ENCODE measurements at places on chromosomes 5 and 9.

DNA sequence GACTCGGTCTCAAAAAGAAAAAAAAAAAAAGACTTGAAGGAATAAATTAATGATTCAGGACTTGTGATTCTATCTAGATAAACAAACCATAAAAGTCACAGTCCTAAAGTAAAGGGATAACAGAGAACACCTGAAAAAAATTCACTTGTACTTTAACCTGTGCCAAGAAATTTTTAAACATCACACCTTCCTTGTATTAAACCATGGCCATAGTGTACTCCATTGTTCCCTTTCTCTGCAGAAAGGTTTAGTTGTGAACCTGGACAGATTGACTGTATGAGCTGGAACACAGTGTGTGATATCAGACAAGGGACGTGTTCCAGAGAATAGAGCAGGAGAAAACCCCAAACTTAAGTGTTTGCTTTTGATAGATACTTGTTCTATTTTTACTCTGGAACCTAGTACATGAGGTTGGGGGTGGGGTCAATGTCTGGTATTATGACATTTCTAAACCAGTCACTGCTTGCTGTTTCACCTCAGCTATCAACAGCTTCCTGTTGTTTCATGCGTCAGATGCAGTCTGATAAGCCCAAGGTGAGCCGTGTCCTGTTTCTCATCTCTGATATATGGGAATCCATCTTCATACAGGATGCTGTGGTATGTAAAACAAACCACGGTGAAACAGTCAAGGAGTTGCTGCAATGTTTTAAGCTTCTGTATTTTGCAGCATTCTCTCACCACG lies 62.5 kb upstream of the ITGA1 start:
- DNase-seq: no peak

DNA sequence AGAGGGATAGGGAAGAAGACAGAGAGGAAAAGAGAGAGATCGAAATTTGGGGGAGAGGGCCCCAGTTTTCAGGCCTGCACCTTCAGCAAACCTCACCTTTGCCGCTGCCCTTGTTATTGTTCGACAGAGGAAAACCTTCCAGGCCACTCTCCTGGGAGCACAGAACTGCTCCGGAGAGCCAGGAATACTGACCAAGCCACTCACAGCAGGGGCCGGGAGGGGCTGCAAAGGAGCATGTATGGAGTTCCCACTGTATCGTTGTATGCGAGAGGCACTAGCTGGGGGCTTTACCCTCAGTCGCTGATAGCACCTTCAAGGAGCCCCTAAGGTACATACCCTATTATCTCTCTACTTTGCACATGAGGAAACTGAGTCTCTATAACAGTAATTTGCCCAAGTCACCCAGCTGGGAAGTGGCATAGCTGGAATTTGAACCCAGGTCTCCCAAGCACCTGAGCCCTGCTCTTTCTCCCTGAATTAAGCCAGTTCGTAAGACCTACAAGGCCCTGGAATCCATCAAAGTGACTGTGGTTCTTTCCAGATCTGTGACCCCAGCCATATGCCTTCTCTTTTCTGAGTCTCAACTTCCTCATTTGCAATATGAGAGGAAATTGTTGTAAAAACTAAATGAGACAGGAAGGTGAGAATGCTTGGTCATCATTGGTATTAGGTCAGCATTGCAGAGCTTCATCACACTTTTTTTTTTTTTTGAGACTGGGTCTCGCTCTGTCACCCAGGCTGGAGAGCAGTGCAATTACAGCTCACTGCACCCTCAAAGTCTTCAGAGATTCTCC lies 21.0 kb upstream of the FOXE1 start:
- no peak for DNase-seq

DNA sequence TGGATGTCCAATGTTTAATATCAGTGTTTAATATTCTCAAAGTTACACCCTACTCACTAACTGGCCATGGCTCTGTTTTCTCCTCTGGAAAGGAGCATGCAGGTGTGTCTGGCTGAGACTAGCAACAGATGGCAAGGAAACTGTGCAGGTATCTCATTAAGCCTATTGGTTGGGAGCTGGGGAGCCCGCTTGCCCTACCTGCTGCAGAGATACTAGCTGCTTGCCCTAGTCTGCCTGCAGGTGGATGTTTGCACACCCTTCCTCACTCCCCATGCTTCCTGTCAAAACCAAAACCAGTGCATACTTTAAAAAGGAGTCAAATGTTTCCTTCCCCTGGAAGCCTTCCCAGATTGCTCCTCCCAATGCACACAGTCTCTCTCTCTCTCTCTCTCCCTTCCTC lies 228.3 kb upstream of the RASEF start:
- no peak for DNase-seq

DNA sequence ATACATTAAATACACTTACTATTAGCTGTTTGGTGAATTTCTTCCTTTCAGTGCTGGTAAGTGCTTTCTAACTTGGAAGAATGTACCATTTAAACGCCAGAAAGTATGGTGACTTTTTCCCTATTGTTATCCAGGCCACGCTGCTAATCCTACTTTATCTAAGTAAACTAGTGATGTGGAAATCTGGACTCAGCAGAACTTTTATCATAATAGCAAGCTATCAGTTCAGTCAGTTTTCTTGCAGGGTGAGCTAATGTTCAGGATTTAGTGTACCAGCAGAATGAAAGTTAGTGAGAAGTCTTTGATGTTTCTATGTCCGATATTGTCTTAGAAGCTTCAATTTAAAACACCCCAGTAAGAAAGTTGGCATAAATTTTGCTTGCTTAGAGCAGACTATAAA lies 72.2 kb downstream of the HSD17B4 start:
- DNase-seq: no peak

GRCh38 chr9:85224301-85224700 lies 517.5 kb downstream of the AGTPBP1 start:
- DNase-seq: no peak

GRCh38 chr5:14936588-14936987 lies 65.0 kb upstream of the ANKH start:
- DNase-seq: no peak

- DNase-seq: no peak
Observed at GRCh38 chr5:177189965-177190364, 56.4 kb downstream of the NSD1 start.

GRCh38 chr5:116532762-116533525 lies 41.7 kb downstream of the SEMA6A start:
- no peak for DNase-seq

DNA sequence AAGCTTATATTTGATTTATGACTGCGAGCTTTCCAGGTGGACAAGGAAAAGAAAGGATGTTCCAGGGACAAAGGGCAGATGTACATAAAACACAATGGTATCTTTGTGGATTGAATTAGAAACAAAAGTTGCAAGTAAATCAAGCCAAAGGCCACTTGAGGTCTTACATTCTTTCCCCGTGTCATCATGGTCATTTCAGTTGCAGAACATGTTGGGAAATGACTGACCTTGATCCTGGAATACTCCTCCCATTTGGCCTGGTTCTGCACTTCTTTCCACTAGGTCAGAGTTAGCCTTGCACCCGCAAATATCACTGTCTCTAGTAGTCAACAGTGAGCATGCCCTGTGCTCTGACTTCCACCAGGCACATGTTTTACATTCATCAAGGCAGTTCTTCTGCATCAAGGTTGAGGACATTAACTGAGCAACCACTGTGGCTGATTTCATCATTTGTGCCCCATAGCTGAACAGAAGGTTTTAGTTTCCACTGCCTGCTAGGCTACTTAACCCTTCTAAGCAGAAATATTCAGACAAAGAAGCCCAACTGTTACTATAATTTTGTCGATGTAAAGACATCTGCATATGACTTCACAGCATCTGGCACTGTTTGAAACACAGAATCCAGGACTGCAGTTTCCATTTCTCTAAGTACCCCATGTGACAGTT lies 1161.7 kb upstream of the DMAC1 start:
- DNase-seq: no peak

GRCh38 chr5:15472116-15472515 lies 27.9 kb upstream of the FBXL7 start:
- DNase-seq: no peak

- no peak for DNase-seq
Observed at GRCh38 chr5:157358871-157359270, 92.9 kb downstream of the CYFIP2 start.

DNA sequence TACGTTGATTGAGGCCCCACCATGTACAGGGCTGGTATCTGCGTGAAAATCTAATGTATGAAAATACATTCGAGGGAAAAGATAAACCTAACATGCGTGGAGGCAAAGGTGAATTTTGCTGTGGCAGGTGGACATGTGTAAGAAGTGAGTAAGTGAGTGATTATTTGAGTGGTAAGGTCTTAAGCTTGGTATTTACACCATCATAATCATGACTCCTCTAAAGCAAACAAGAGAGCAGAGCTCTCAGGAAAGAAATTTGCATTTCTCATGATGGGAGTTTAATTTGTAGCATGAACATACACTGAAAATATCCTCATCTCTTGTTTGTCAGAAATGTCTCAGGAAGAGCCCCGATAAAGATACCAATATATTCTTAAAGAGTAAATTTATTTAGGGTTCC lies 260.6 kb downstream of the PSAT1 start:
- DNase-seq: no peak

GRCh38 chr9:19690128-19690527 lies 98.7 kb downstream of the SLC24A2 start:
- DNase-seq: no peak

GRCh38 chr9:74557571-74557970 lies 60.4 kb downstream of the RORB start:
- no peak for DNase-seq

DNA sequence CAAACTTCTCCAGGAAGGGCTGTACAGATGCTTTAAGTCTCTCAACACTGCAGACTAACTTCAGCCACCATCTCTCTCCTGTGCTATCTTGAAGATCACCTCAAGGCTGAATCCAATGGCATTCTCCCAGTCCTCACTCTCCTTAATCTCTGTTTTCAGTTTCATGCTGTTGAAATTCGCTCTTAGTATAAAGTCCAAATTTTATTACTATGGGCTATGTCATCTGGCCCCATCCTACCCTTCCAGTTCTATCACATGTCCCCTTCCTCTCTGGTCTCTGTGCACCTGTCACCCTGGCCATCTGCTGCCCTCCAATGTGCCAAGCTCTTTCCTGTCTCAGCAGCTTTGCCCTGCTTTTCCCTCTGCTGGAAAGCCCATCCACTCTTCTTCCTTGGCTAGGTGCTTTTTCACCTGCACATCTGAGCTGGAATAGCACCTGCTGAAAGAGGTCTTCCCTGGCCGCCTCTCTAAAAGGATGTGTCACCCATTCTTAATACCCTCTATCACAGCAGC lies 284.7 kb upstream of the MAP3K1 start:
- no peak for DNase-seq

DNA sequence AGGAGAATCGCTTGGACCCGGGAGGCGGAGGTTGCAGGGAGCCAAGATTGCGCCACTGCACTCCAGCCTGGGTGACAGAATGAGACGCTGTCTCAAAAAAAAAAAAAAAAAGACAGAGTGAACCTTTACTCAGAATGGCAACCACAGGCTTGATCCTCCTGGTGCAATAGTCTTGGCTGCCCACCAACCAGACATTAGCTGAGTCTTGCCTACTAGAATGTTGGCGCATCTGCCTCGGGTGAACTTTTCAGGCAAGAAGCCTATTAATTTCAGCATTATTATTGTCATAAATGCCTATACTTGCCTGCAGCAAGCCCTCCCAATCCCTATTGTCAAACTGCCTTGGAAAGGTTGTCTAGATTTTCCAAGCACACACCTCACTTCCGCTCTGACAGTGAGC lies 4.2 kb downstream of the SERINC5 start:
- no peak for DNase-seq

- DNase-seq: no peak
Observed at GRCh38 chr5:8156706-8157105, 287.8 kb downstream of the MTRR start.

DNA sequence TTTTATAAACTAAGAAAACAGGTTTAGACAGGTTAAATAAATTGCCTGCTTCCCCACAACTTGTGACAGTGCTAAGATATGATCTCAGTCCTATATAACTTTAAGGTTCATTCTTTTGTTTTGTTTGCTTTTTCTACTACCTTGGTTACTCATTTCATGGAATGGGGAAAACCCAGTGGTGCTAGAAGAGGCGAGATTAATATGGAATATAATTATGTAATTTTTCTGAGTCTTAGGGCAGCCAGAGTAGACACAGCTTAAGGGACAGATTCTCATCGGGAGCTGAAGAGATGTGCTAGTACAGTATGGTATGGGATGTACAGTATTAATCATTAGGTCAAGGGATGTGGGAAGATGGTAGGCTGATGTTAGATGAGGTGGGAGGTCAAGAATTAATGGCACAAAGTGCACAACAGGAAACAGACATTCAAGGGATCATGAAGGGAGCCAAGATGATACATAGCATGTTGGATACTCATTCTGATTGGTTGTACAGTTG lies 6.2 kb downstream of the TRIM32 start:
- no peak for DNase-seq

DNA sequence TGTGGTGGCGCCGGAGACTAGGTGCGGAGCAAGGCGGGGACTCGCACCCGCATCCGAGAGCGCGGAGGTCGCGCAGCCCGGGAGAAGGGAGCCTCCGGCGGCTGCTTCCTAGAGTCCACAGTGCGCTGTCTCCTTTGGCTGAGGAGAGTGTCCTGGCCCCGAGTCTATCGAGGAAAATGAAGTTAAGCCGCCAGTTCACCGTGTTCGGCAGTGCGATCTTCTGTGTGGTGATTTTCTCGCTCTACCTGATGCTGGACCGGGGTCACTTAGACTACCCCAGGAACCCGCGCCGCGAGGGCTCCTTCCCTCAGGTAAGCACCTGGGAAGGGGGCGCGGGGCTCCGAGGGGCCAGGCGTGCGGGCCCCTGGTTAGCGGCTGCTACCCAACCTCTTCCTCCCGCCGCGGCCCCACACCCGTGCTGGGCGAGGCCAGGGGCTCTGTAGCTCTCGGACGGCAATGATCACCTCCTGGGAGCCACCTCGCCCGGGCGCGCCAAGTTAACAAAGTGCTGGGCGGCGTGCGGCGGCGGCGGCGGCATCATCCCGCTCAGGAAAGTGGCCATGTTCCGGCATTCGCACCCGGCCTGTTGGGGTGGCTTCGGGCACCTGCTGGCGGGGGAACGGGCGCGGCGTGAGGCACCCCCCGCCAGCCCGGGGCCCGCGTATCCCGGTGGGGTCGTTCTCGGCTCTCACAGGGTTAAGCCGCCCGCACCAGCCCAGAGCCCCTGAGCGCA lies 681 bp downstream of the MAN2A1 start:
- DNase-seq: no peak

DNA sequence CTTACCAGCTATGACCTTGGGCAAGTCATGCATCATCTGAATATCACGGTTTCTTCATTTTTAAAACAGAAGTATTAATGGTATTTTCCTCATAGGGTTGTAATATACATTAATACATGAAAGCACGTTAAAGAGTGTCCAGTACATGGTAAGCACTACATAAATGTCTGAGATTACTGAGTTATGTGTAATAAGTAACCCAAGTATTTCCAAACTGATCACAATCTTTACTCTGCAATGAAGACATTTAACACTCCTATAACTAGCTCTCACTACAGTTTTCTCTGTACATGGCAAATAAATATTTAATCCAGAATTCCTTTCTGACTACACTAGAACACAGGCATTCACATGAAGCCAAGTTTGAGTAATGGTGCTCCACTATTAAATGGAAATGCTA lies 4.0 kb downstream of the GLDC start:
- no peak for DNase-seq

DNA sequence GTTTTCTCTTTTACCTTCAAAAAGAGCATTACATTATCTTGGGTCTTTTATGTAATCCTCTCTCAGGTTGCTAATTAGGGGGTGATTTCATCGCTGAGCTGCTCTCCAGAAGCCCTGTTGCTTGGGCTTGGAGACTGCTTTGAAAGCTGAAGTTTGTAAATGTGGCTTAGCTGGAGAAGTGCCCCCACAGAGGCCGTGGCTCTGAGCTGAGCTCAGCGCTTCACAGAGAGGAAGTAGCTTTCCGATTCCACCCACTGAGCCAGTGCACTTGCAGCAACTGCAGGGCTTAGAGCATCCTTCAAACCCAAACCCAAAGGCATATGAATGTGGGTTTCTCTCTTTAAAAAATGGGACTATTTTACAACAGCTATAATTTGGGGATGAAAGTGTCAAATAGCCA lies 13.7 kb upstream of the NXNL2 start:
- DNase-seq: no peak

All from AG09309 (cell line).